IPS DF 6.9 (cell line): ENCODE measurements at places on chromosomes 16 and 17.

- DNase-seq = no peak
Observed at GRCh38 chr17:33475594-33475993, 182.5 kb upstream of the ASIC2 start.

- no peak for DNase-seq
Observed at GRCh38 chr17:78793968-78794367, 11.9 kb upstream of the CYTH1 start.

DNA sequence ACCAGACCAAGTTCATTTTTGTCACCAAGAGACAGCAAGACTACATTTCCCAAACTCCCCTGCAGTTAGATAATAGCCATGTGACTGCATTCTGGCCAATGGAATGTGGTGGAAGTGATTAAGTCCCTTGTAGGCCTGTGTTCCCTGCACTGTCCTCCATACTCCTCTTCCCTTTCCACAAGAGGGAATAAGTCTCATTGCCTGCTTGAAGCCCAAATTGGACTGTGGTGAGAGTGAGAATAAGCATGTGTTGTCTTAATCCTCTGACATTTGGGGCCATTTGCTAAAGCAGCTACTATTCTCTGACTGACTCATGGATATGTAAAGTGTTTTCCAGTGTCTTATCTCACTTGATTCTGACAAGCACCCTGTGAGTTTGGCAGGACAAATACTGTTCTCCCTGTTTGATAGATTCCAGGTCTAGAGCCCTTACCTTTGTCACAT lies 20.7 kb downstream of the PIK3R6 start:
- peak; percentile 39 for DNase-seq

DNA sequence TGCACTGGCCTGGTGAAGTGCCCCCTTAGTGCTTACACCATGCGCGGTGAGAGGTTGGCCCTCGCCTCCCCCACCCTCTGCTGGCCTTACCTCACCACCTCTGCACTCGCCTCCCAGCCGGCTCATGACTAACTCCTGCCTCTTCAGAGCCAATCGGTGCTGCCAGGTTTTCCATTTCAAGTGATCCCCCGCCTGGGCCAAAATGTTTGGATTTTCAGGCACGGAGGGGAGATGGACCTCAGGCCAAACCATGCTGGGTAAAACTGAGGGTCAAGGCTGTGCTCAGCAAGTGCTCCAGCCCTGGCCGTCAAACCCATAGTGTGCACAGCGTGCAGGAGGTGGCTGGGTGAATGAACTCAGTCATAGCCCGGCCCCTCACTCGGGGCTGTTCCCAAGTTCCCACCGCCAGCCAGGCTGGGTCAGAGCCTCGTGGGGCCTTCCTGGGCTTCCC lies 175.4 kb downstream of the SEC14L1 start:
- no peak for DNase-seq

- DNase-seq = no peak
Observed at GRCh38 chr17:80246266-80246681, 14.4 kb upstream of the RNF213 start.
